H9 (cell line): ENCODE measurements at places on chromosomes 5 and 9. TPM values are rescaled to one million over a fixed set of nuclear protein-coding genes. Genes with fewer than 3 reads are reported as not detected.

GRCh38 chr9:83138422-83139135, 75.6 kb upstream of the RASEF start:
- H3K4me1 ChIP-seq = no peaks in the 10 kb centered on the region
- no peaks in the 10 kb centered on the region for H3K27me3 ChIP-seq
- H3K27ac ChIP-seq = no peak overlapping the region
- no peak overlapping the region for H3K4me3 ChIP-seq

- no peaks in the 10 kb centered on the region for H3K4me1 ChIP-seq
- no peaks in the 10 kb centered on the region for H3K27me3 ChIP-seq
- H3K27ac ChIP-seq = no peak overlapping the region
- no peaks in the 10 kb centered on the region for H3K36me3 ChIP-seq
- H3K4me3 ChIP-seq = no peak overlapping the region
These were observed 185.5 kb downstream of the TAF11L14 start for GRCh38 chr5:17819783-17820182.

SLC46A2 gene
- total RNA-seq = not detected in 2 replicates

DNA sequence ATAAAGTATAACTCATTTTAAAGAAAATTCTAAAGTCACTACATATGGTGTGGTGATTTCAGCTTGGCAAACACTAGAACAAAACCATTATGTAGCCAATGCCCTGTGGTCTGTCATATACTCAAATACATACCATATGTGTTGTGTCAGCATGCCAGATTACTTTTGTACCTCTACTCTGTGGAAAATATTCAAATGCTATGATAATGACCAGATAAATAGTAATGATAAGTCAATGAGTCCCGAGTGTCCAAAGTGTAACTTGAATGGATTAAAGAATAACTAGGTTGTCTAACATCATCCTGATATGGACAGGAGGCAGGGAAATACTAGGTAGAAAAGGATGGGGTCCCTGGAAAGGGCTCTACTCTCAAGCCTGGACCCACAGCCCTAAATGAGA, 58.0 kb upstream of the IL6ST start:
- DNase-seq = no peak
- H3K27ac ChIP-seq = no peak overlapping the region
- no peaks in the 10 kb centered on the region for H3K27me3 ChIP-seq
- H3K4me1 ChIP-seq = no peaks in the 10 kb centered on the region

GRCh38 chr5:60401526-60401925, 298.4 kb downstream of the DEPDC1B start:
- DNase-seq = no peak
- no peaks in the 10 kb centered on the region; the same call in 1 of the 2 replicates for H3K4me1 ChIP-seq
- no peaks in the 10 kb centered on the region for H3K27me3 ChIP-seq
- H3K27ac ChIP-seq = no peak overlapping the region
- no peaks in the 10 kb centered on the region for H3K36me3 ChIP-seq

MYMK gene
- total RNA-seq = not detected in 2 replicates

SMIM33 gene
- total RNA-seq = not detected in 2 replicates

GRCh38 chr5:168364151-168364661, 72.8 kb downstream of the WWC1 start:
- no peak for DNase-seq
- H3K4me1 ChIP-seq = peaks cover 3% of the 10 kb centered on the region; the same call in 1 of the 2 replicates
- no peak overlapping the region for H3K27ac ChIP-seq
- H3K27me3 ChIP-seq = no peaks in the 10 kb centered on the region
- peaks cover 2% of the 10 kb centered on the region; the same call in 1 of the 2 replicates for H3K36me3 ChIP-seq

DNA sequence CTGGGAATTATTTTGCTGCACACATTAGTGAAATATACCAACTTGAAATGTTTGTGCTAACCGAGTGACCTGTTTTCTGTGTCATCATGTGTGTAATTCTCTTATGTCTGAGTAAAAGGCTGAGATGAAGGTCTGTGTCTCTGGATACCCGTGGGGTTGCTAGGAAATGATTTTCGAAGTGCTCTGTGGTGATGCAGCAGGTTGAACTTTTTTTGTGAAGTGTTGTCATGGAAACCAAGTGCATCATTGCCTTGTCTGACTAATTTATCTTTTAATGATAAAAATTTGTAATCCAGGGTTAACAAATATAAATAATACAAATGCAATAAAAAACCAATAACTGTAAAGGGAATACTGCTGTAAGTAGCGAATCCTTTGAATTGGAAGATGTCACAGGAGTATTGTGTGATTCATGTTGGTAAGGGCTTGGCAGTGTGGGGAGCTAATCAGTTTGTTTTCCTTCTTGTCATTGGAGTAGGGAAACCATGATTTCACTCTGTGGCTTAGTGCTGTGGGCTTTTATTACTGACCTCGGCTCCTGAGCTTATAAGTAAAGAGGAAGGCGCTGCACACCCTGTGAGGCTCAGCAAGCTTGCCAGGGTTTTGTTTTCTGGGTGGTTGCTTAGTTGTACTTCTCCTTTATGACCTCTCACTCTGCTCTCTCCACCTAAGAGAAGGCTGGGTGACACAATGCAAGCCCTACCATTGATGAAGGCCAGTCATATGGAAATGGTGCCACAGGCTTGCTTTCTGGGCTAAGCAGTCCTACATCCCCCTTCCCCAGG, 22.3 kb downstream of the PDE8B start:
- no peaks in the 10 kb centered on the region for H3K4me1 ChIP-seq
- no peaks in the 10 kb centered on the region for H3K36me3 ChIP-seq
- DNase-seq = no peak
- no peak overlapping the region for H3K27ac ChIP-seq

GRCh38 chr9:126058011-126058531, 268.6 kb upstream of the MVB12B start:
- no peak overlapping the region for H3K27ac ChIP-seq
- no peak overlapping the region for H3K4me3 ChIP-seq
- no peaks in the 10 kb centered on the region for H3K27me3 ChIP-seq
- no peak for DNase-seq

GRCh38 chr5:51997949-51998348, 614.7 kb downstream of the ISL1 start:
- H3K4me1 ChIP-seq = no peaks in the 10 kb centered on the region
- H3K27ac ChIP-seq = no peak overlapping the region
- no peak for DNase-seq
- no peaks in the 10 kb centered on the region; the same call in 2 of the 3 replicates for H3K36me3 ChIP-seq

GRCh38 chr5:35317586-35317985, 87.3 kb upstream of the PRLR start:
- H3K36me3 ChIP-seq = peaks cover 4% of the 10 kb centered on the region; the same call in 1 of the 2 replicates
- H3K4me3 ChIP-seq = no peak overlapping the region
- no peak overlapping the region for H3K27ac ChIP-seq
- no peaks in the 10 kb centered on the region for H3K4me1 ChIP-seq

GRCh38 chr9:108219664-108220063, 636.1 kb downstream of the ACTL7B start:
- no peaks in the 10 kb centered on the region for H3K36me3 ChIP-seq
- no peaks in the 10 kb centered on the region; the same call in 1 of the 2 replicates for H3K27me3 ChIP-seq
- DNase-seq = no peak
- no peaks in the 10 kb centered on the region; the same call in 1 of the 2 replicates for H3K4me1 ChIP-seq
- H3K4me3 ChIP-seq = no peak overlapping the region
- H3K27ac ChIP-seq = no peak overlapping the region

GRCh38 chr5:80343067-80343466, 23.3 kb downstream of the SPZ1 start:
- H3K27ac ChIP-seq = no peak overlapping the region
- DNase-seq = no peak
- H3K4me3 ChIP-seq = no peak overlapping the region
- no peaks in the 10 kb centered on the region for H3K36me3 ChIP-seq
- no peaks in the 10 kb centered on the region for H3K27me3 ChIP-seq

DNA sequence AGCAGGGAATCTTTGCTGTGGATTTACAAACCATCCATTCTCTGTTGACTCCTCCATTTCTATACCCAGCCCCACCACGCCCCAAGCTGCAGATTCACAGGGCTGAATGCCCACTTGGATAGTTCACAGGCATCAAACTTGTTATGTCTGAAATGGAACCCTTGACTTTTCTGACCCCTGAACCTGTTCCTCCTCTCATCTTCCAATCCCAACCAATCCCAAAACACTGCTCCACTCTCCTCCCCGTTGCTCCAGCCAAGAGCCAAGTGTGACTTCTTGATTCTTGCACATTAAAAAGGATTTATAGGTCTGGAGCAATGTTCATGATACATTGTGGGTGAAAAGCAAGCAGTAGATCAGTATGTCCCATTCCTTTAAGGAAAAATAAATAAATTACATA, 145.6 kb downstream of the DAB2IP start:
- peaks cover 4% of the 10 kb centered on the region; the same call in 1 of the 2 replicates for H3K4me1 ChIP-seq
- no peaks in the 10 kb centered on the region for H3K27me3 ChIP-seq
- DNase-seq = peak; percentile 34
- no peaks in the 10 kb centered on the region for H3K36me3 ChIP-seq

- H3K27ac ChIP-seq = no peak overlapping the region
- H3K4me3 ChIP-seq = no peak overlapping the region
- H3K36me3 ChIP-seq = peaks cover 57% of the 10 kb centered on the region
- no peak for DNase-seq
- no peaks in the 10 kb centered on the region for H3K27me3 ChIP-seq
These were observed 66.6 kb downstream of the DEPDC1B start for GRCh38 chr5:60633341-60633740.

- no peaks in the 10 kb centered on the region for H3K27me3 ChIP-seq
- H3K36me3 ChIP-seq = no peaks in the 10 kb centered on the region
- H3K4me1 ChIP-seq = no peaks in the 10 kb centered on the region
- DNase-seq = peak; percentile 19
- no peak overlapping the region for H3K4me3 ChIP-seq
These were observed 53.5 kb downstream of the KCNIP1 start for GRCh38 chr5:170557314-170557713.

DNA sequence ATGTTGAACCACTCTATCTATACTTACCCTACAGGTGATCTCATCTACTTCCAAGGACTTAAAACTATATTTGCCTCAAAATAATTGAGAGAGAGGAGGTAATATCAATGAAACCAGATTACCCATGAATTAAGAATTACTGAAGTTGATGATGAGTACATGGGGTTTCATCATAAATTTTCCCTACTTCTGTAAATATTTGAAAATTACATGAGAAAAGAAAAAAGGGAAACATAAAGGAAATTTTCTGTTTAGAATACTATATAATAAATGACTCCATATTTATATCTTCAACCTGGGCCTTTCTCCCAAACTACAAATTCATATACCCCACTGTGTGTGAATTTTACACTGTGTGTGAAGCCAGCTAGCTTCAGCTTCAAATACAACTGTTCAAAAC, 2.6 kb downstream of the TSTD2 start:
- 0 out of 2 replicates have a peak, but pooled peaks cover 6% of the 10 kb centered on the region for H3K4me1 ChIP-seq
- no peak overlapping the region for H3K4me3 ChIP-seq
- peaks cover 16% of the 10 kb centered on the region for H3K36me3 ChIP-seq
- no peak overlapping the region for H3K27ac ChIP-seq
- H3K27me3 ChIP-seq = no peaks in the 10 kb centered on the region
- DNase-seq = no peak

DNA sequence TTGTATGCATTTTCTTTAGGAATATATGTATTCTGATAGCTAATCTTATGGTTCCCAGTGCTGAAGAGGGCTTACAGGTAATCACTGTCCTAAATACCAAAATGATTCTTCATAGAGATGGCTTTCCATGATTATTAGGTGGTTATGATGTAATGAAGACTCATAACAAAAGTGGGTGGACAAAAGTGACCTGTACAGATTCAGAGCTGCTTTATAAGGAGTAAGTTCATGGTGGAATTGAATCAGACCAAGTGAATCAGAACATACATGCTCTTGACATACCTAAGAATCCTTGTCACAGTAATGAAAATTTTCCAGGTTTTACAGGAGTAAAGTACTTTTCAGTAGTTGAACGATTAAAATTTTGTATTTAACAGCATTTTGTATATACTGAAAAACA, 105.6 kb downstream of the NIPBL start:
- no peaks in the 10 kb centered on the region for H3K4me1 ChIP-seq
- no peaks in the 10 kb centered on the region for H3K27me3 ChIP-seq
- peaks cover 27% of the 10 kb centered on the region for H3K36me3 ChIP-seq
- DNase-seq = no peak

- no peak for DNase-seq
- no peak overlapping the region for H3K27ac ChIP-seq
- H3K4me1 ChIP-seq = no peaks in the 10 kb centered on the region
- no peak overlapping the region for H3K4me3 ChIP-seq
- H3K27me3 ChIP-seq = no peaks in the 10 kb centered on the region
These were observed 96.5 kb upstream of the RPS23 start for GRCh38 chr5:82374637-82375036.

DNA sequence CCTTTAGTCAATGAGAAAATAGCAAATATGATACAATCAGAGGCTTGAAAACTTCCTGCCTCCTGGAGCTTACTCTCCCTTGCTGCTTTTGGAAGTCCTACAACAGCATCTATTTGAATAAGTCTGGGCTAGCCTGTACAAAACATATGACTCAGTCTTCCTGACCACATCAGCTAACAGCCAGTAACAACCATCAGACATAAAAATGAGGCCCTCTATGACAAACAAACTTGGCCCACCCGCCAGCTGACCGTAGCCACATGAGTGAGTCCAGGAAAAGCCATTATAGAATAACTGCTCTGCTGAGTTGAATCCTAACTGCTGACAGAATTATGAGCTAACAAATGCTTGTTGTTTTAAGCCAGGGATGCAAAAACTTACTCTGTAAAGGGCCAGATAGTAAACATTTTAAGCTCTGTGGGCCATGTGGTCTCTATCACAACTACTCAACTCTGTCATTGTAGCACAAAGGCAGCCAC, 347.6 kb downstream of the PTPRD start:
- H3K27me3 ChIP-seq = no peaks in the 10 kb centered on the region
- no peak for DNase-seq
- H3K4me1 ChIP-seq = no peaks in the 10 kb centered on the region
- H3K27ac ChIP-seq = no peak overlapping the region

DNA sequence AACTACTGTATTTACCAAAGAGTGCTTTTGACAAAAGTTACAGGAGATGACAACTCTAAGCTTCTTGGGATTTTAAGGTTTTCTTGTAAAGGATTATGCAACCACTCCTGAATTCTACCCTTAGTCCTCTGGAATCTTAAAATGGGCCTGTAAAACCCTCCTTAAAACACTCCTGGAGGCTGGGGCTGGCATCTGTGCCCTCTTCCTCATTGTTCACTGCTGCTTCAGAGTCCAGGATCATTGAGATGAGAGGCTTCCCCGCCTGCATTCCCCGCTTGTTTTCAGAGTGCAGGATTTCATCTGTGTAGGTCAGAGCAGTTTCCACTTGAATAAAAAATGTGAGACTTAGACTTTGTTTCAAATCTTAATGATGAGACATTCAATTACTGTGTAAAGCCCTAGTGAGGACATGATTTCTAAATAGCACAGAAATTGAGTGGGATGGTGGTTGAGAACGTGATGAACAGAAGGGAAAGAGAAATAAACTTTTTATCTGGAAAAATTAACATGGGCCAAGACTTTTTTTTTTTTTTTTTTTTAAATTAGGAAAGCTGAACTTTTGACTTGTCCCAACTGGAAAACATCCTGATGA, 40.4 kb downstream of the PCSK5 start:
- H3K4me3 ChIP-seq = no peak overlapping the region
- H3K36me3 ChIP-seq = peaks cover 6% of the 10 kb centered on the region; the same call in 1 of the 2 replicates
- no peaks in the 10 kb centered on the region for H3K27me3 ChIP-seq
- DNase-seq = no peak

DND1 gene
- total RNA-seq = 2.3 and 2.4 TPM in 2 replicates
